ENCODE measurements at places on chromosomes 7 and 10. TPM values are rescaled to one million over a fixed set of nuclear protein-coding genes. Genes with fewer than 3 reads are reported as not detected.

- peak; percentile 80 for DNase-seq
Measured at GRCh38 chr10:986881-987619, 1.2 kb upstream of the GTPBP4 start.

DNA sequence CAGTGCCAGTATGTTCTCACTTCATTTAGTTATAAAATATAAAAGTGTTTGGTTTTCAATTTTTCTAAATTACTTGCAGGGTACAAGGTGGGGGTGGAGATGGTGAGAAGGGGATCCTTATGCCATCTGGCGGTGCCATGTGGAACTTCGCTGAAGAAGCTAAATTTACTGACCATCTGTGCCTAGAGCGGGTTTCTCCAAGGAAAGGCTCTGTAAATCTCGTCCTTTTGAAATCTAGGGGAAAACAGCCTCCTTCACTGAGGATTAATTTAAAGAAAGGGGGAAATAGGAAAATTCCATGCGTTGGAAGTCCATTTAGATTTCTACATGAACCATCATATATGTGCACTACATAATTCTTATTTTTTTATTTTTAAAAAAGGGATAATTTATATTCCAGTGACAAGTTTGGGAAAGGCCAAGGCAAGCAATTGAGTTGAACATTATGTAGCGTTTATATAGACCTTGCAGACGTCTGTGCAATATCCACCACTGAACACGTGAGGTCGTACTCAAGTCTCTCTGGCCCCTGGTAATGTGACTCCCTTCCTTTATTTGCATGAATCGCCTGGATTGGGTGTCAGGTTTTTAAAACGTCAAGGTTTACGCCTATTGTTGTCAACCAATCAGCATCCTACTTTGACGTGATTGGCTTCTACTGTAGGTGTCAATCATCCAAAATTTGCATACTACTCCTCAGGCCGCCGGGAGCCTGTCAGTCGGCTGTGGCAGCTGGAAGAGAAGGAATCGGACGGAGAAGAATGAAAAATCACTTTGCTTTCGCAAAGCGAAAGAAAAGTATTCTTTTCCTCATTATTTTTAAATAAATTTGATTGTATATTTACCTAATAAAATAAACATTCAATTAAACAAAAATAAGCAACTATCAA is 297.1 kb upstream of the NFE2L3 start:
- peak; percentile 85 for DNase-seq

GRCh38 chr7:129569811-129570215 is 41.7 kb upstream of the NRF1 start:
- DNase-seq, result peak; percentile 90

GRCh38 chr10:113666682-113667252 is 2.9 kb upstream of the NRAP start:
- peak; percentile 22 for DNase-seq

The PLCE1 gene
- 0.51 TPM for total RNA-seq

The TMEM184A gene
- 2.6 TPM for total RNA-seq

Data from HFFc6 (cell line).